ENCODE measurements at places on chromosomes 11 and 22. TPM values are rescaled to one million over a fixed set of nuclear protein-coding genes. Genes with fewer than 3 reads are reported as not detected.

The PLA2G6 gene
- total RNA-seq = 42.2 TPM

The SCN3B gene
- 118 TPM for total RNA-seq

The TBX10 gene
- not detected for total RNA-seq

The CDC45 gene
- total RNA-seq = 3.5 TPM

The DEFB108B gene
- not detected for total RNA-seq

The ABCC8 gene
- total RNA-seq = 5.7 TPM

The LIF gene
- total RNA-seq = 0.29 TPM

The CCDC89 gene
- total RNA-seq = not detected

The TRIM3 gene
- total RNA-seq = 128 TPM

The TXN2 gene
- 66.1 TPM for total RNA-seq

GRCh38 chr11:134349802-134350355 is 18.1 kb downstream of the GLB1L2 start:
- DNase-seq = no peak

- peak; percentile 59 for DNase-seq
These were observed 12.1 kb downstream of the YPEL4 start for GRCh38 chr11:57637626-57638004.

DNA sequence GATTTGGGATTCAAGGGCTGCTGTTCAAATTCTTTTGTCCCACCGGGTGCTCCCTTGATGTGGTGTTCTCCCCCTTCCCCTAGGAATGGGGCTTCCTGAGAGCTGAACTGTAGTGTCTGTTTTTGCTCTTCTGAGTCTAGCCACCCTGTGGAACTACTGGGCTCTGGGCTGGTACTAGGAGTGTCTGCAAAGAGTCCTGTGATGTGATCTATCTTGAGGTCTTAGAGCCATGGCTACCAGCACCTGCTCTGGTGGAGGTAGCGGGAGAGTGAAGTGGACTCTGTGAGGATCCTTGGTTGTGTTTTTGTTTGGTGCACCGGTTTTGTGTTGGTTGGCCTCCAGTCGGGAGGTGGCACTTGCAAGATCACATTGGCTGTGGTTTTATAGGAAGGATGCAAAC is 46.2 kb downstream of the OR2AT4 start:
- no peak for DNase-seq

- DNase-seq = no peak
These were observed 10.0 kb upstream of the RRM1 start for GRCh38 chr11:4084406-4085125.

DNA sequence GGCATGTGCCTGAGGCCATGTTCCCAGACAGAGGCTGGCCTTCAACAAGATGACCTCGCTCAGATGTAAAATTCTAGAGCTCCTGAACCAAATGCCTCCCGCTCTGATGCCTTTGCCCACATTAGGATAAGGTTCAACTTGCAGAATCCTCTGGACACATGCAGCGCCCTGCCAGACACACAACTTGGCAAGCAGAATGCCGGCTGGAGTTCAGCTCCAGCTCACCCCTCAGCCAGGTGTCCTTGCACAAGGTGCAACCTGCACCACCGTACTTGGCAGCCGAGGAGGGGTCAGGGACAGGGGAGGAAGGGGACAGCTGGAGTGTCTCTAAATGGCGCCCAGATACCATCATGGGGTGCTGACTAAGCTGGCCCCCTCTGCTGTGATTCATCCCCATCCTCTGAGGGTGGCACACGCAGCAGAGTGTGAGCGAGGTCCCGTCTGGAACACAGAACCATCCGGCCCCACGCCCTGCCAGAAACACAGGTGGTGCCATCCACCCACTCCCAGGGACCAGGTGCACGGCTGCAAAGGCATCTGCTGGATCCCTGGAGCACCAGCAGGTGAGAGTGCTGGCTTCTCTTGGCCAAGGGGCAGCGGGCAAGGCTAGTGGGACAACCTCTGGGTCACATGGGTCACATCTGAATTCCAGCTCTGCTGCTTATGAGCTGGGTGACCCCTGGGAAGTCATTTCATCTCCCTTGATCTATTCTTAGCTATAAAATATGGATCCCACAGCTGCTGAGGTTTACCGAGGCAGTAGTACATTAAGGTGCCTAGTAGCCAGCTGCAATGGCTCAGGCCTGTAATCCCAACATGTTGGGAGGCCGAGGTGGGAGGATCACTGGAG is 12.8 kb downstream of the ZMAT5 start:
- DNase-seq = no peak

- DNase-seq = no peak
These were observed 26.1 kb downstream of the APIP start for GRCh38 chr11:34890089-34890488.

- peak; percentile 14 for DNase-seq
These were observed 12.7 kb upstream of the PANX2 start for GRCh38 chr22:50157709-50158375.

GRCh38 chr11:68044898-68045351 is 6.1 kb downstream of the TCIRG1 start:
- DNase-seq = no peak

GRCh38 chr11:12799334-12799835 is 125.2 kb downstream of the TEAD1 start:
- DNase-seq = no peak

- DNase-seq = no peak
These were observed 142.9 kb upstream of the ZBED5 start for GRCh38 chr11:11000579-11001283.

GRCh38 chr11:103091064-103091800 is 728 bp downstream of the DCUN1D5 start:
- DNase-seq = peak; percentile 61

- no peak for DNase-seq
These were observed 181.2 kb downstream of the CSNK2A3 start for GRCh38 chr11:11171854-11172253.

DNA sequence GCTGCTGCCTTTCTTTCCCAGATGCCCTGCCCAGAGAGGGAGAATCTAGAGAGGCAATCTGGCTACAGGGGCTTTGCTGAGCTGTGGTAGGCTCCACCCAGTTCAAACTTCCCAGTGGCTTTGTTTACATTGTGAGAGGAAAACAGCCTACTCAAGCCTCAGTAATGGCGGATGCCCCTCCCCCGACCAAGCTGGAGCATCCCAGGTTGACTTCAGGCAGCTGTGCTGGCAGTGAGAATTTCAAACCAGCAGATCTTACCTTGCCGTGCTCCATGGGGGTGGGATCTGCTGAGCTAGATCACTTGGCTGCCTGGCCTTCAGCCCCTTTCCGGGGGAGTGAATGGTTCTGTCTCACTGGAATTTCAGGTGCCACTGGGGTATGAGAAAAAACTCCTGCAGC is 12.2 kb downstream of the BDNF start:
- peak; percentile 29 for DNase-seq

- DNase-seq = no peak
These were observed 76.0 kb downstream of the EIF3M start for GRCh38 chr11:32659672-32660071.
